ENCODE measurements at places on chromosomes 5 and 9. TPM values are rescaled to one million over a fixed set of nuclear protein-coding genes. Genes with fewer than 3 reads are reported as not detected.
A peak's percentile ranks its signal among the peaks of the same experiment; 100 is the strongest.

DNA sequence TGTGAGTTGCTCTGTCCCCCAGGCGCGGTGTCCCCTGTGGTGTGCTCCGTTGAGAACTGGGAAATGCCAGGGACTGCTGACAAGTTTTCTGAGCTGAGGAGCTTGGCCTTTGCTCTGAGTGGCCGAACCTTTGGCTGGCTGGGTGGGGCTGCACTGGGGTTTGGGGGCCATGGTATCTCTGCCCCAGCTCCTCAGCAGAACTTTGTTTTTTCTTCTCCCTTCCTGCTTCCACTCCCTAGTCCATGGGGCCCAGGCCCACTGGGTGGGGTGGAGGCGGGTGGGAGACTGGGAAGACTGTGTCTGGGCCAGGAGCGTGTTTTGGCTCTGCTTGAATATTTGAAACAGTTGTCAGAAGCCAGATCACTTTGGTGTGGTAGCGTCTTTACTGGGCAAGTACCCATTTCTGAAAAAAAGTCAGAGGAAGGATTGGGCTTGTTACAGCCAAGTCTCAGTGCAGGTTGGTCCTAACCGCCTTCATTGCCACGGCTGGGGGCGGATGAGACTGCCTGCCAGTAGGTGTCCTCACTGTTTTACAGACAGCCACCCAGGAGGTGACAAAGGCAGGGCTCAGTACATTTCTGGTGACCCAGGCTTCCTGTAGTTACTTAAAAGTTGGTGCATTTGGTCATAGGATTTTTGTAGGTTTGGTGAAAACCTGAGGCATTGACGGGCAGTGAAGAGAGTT, 92.7 kb downstream of the DAB2IP start:
- peak overlapping the region; percentile 69 for H3K4me3 ChIP-seq
- no peaks in the 10 kb centered on the region for H3K27me3 ChIP-seq
- peak overlapping the region; percentile 96 for H3K27ac ChIP-seq

- H3K27me3 ChIP-seq: no peaks in the 10 kb centered on the region
- H3K4me1 ChIP-seq: no peaks in the 10 kb centered on the region
- H3K4me3 ChIP-seq: no peak overlapping the region
These were observed 166.6 kb upstream of the HCN1 start for GRCh38 chr5:45862763-45863162.

DNA sequence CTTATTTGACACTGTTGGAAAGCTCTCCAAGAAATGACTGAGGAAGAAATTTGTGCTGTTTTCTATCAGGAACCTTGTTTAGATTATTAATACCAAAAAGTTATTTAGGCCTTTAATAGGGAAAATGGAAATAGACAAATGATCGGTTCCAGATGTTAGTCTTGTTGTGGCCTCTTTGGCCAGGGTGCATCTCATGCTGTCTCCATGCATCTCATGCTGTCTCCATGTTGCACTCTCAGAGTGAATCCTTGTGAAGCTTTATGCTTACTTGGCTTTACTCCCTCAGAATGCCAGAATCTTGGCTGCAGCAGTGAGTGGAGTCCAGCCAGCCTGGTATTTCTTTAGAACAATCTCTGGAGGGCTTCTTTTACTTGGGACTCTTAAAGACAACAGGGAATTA, 185.5 kb downstream of the ARHGAP26 start:
- no peak overlapping the region for H3K4me3 ChIP-seq
- no peak for DNase-seq
- H3K27ac ChIP-seq: no peak overlapping the region
- no peaks in the 10 kb centered on the region for H3K36me3 ChIP-seq
- H3K27me3 ChIP-seq: no peaks in the 10 kb centered on the region

ZFP37 gene
- 3.3 TPM for total RNA-seq

ENHO gene
- total RNA-seq: not detected
